ENCODE measurements at places on chromosomes 12 and 14.

- no peak for DNase-seq
These were observed 104.6 kb downstream of the BICD1 start for GRCh38 chr12:32211066-32211899.

GRCh38 chr12:110372056-110372425, 31.5 kb downstream of the ANAPC7 start:
- DNase-seq: no peak

- no peak for DNase-seq
These were observed 37.9 kb upstream of the GNG2 start for GRCh38 chr14:51822499-51822898.

DNA sequence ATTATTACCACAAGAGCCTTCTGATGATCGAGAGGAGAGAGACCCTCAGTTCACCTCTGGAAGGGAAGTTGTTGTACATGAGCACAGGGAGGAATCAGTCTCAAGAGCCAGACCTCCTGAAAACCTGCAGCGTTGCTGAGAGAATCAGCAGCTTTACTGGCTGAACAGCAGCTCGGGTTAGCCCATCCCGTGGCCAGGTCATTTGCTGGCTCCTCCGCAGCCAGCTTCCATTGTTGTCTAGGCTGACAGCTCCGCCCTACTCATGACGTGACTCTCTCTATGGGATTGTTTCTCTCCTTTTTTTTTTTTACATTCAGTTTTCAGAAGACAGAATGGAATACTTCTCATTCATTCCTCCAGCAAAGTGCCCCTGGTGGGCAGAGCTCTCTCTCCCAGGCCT, 69.9 kb downstream of the TGFB3 start:
- peak; percentile 73 for DNase-seq

GRCh38 chr12:9073076-9073475, 42.6 kb downstream of the A2M start:
- DNase-seq: no peak

DNA sequence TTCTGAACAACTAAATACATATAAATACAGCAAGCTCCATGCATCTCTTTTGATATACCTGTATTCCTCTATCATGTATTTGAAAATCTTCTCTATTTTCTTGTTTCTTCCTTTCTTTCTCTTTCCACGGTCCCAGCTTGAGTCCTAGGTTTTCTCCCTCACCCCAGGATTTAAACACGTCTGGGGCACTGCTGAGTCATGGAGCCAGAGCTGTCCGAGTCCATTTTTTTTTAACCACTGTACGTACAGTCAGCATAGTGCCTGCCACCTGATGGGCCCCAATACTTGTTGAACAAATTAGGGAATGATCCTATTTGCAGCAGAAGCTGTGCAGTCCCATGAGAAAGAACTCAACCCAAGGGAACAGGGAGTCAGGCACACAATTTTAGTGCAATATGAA, 158.1 kb downstream of the ATP23 start:
- no peak for DNase-seq

GRCh38 chr12:16407346-16407745, 59.9 kb downstream of the MGST1 start:
- DNase-seq: no peak

DNA sequence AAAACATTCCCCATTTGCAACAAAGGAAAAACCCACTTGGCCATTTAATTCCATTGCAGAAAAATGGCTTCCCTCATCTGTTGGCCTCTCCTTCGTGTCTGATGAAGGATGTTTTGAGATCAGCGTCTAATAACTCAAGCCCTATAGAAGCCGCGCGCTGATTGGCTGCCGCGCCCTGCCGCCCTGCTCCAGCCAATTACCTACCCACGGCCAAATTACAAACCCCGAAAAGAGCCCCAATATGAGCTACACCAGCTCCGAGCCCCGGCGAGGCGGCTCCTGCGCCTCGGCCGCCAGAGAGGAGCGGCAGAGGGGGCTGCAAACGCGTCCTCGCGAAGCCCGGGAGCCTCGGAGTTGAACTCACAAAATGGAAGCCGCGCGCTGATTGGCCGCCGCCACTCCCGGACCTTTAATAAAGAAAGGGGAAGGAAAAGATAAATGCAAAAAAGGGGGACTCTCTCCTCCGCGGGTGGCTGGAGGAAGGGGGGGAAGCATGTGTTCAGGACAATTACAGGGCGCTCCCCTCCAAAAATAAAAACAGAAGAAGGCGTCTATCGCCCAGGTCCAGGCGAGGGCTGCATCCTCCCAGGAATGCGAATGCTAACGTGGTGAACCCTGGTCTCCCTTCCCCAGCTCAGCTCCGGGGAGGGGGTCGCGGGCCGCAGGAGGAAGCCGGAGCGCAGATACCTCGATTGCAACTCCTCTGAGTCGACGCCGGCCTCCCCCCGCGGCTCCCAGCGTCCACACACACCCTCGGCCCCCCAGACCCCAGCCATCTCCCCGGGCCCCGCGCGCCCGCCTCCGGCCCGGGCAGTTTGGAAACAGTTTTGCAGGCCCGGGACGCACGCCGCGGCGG, 738 bp upstream of the SETD1B start:
- peak; percentile 97 for DNase-seq

- peak; percentile 90 for DNase-seq
These were observed 1.8 kb upstream of the MEG3 start for GRCh38 chr14:100824091-100824551.

- DNase-seq: no peak
These were observed 9.2 kb downstream of the MED21 start for GRCh38 chr12:27031531-27031930.

Measured in right hindlimb (tissue), 1 donor.